HT1080 (cell line): ENCODE measurements at places on chromosomes 6 and 20. TPM values are rescaled to one million over a fixed set of nuclear protein-coding genes. Genes with fewer than 3 reads are reported as not detected.

GRCh38 chr6:142489722-142490610, 188.2 kb downstream of the ADGRG6 start:
- DNase-seq = peak; percentile 74

DNA sequence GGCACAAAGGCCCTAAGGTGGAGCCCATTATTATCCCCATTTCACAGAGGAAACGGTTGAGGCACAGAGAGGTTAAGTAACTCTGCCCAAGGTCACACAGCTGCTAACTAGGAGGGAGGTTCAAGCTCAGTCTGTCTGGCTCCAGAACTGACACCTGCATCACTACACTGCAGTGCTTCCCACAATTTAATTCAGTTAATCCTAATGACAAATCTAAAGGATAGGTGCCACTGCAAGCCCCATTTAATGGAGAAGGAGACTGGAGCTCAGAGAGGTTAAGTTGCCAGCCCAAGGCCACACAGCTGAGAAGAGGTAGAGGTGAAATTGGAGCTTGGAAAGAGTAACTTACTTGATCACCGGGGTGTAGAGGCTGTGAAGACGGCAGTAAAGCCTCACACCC, 148.8 kb downstream of the PREX1 start:
- no peak for DNase-seq

DNA sequence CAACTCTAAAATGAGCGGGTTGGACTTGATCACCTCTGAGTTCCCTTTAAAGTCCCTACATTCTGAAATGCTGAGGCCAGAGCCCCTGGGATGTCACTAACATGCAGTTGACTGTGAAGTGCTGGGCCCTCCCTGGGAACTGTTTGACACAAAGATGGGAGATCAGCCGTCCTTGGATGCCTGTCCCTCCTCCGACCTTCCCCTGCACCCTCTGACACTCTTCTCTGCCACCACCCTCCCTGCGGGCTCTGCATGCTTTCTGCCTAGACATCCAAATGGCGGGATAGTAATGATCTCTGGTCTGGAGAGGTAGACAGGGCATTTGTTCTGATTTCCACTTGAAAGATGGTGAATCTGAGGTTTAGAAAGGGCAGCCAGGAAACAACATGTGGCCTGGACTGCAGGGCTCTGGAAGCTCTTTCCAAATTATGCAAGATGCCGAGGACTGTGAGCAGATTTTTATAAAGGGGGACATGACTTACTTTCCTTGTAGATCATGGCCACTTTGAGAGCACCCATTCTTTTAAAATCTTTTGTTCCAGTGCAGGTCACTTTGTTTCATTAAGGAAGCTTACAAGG, 113.2 kb downstream of the ZDHHC14 start:
- no peak for DNase-seq

DNA sequence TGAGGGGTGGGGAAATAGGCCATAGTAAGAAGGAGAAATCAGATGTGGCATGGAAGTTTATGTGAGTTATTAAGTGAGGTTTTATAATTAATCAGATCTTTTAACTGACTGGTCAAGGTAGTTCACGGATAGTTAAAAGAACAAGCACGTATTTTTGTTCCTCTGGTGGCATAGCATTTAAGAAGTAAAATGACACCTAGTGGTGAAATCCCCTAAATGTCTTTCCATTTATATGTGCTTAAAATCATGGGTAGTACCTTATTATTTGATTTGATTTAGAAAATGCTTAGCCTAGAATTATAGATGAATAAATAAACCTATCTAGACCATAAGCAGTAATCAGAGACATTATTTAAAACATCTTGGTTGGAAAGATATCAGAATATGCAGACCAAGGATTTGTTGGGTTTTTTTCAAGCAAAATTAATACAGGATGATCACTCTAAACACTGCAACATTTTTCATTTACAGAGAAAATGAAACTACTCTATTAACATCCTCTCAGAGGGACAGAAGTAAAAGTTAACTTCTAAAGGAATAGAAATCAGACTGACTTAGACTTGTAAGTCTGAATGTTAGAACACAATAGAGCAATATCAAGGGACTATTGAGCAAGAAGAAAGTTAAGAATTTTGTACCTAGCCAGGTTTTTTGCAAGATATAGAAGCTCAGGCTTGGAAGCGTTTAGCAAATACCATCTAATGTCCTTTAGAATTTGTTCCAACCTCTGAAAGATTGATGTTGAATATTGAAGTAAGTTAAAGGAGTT, 81.1 kb downstream of the STXBP5 start:
- peak; percentile 26 for DNase-seq

DNA sequence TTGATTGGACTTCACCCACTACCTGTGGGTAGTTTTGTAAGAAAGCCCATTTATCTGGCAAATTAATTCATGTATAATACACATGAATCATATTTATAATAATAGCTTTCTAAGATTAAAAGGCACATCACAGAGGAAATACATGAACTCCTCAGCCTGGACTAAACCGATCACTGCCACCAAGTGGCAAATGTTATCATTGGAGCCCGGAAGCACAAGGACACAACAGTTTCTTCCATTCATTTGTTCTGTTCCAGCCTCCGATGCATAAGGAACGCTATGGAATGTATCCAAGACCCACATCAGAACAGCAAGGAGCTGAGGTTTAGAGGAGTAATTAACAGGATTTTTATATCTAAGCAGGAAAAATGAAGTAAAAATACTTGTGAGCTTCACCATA, 13.9 kb upstream of the IPCEF1 start:
- peak; percentile 52 for DNase-seq

- DNase-seq = peak; percentile 54
These were observed 212.8 kb upstream of the PROKR2 start for GRCh38 chr20:5529331-5530148.

GRCh38 chr6:7974565-7974937, 64.0 kb upstream of the TXNDC5 start:
- DNase-seq = no peak

DNA sequence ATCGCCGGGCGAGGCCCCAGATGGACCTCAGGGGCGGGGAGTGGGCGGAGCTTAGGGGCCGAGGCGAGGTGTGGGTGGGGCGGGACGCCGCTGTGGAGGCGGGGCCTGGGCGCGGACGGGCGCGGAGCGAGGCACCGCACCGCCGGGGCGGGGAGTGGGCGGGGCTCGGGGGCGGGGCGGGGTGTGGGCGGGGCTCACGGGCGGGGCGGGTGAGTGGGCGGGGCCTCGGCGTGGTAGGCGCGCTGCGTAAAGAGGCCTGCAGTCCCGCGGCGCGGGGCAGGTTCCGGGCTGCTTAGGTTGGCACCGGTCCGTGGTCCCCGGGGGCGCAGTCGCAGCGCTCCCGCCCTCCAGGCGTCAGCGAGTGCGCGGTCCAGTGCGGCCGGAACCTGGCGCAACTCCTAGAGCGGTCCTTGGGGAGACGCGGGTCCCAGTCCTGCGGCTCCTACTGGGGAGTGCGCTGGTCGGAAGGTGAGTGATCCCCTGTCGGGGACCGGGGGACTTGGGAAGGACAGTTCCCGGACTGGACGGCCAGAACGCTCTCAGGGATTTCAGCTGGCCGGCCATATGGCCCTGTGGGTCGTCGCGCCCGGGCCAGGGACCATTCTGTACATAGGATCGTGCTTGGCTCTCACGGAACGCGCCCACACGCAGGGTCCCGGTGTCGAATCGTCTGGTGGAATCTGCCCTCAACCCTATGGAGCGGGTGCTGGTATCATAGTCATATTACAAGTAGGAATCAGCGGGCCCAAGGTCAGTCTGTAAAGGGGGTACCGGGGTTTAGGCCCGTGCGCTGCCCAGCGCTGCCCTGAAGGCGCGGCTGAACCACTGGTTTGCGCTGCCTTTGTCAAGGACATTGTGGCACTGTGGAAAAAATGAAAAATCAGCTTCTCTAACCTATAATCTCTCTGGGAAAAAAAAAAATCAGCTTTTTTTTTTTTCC, at the start of gene NQO2:
TSS of gene NQO2 (plus strand) at position 277 of the 940 bp plus-strand sequence. CDS start 6,659 bp downstream, outside the sequence.
- DNase-seq = peak; percentile 62

DNA sequence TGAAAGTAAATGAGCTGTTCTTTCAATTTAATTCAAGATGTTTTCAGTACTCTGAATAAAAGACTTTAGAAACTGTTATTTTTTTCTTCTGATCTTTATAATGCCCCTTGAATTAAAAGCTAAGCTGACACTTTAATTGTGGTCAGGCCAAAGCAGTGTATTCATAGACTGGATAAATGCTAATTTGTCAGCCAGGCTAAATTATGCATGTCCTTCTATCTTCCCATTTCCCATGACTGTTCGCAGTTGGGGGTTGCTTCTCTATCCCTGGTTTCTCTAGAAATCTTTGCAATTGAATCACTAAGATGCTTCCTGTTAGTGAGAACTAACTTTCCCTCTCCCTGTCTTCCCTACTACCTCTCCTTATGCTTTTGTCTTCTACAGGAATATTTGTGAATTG, 396.2 kb downstream of the RFPL4B start:
- DNase-seq = peak; percentile 1

DNA sequence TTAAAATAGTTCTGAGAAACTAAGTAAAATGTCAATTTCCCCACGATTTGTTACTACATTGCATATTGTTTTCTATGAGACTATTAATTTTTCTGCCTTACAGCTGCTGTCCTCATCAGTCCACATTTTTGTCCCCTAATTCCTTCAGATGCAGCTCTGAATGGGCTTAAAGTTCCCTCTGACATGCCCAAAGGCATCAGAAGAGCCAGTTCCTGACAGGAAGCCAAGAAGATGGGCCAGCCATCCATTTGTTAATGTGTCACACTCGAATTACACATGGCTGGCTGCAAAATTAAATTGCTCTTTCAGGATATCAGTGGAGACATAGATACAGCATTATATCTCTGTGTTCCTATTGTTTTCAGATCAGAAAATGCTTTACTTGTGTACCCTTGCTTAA, 1223.0 kb downstream of the EPHA7 start:
- no peak for DNase-seq

DNA sequence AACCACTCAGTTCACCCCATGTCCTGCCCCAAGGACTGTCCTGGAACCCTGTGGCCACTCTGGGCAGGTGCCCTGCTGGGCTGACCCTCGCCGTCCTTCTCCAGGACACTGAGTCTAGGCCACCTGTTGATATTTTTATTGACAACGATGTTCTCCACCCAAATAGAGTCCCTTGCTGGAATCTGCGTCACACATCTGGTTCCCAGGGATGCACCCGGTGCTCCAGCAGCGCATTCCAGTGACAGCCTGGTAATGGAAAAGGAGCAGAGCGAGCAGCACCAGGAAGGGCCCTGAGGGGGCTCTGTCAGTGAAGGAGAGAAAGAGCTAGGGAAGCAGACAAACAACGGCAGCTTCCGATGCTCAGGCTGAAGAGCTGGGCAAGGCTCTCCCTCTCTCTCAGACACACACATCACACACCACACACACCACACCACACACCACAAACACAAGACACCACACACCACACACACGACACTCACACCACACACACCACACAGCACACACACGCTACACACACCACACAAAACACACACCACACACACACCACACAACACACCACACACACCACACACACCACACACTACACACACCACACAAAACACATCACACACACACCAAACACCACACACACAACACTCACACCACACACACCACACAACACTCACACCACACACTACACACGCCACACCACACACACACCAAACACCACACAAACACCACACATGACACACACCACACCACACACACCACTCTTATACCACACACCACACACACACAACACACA, 117.9 kb upstream of the THBS2 start:
- DNase-seq = peak; percentile 21

DNA sequence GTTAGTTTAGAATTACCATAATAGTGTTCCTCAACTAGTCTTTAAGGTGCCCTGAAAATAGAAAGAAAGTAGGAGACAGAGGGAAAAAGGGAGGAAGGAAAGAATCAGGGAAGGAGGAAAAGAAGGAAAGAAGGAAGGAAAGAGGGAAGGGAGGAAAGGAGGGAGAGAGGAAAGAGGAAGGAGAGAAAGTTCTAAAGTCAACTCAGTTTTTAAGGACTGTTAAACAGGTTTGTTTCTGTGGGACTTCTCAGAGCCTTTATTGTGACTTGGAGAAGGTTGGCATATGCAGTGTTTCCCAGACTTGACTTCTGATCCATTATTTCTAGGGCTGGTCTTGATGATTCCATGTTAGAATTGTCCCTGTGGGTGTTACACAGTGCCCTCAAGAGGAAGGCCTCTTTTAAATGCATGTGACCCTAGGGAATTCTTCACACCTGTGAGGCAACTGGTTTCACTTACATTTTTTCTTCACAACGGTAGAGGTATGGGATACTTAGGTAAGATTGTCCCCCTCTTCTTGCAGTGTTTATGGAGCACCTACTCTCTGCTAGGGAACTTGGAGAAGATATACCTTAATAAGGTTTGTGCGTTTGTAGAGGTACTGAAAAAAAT, 132.7 kb upstream of the GMDS start:
- DNase-seq = no peak

GRCh38 chr20:22385602-22386305, 198.6 kb downstream of the FOXA2 start:
- peak; percentile 36 for DNase-seq

GRCh38 chr6:108952776-108953486, 104.7 kb downstream of the ARMC2 start:
- DNase-seq = no peak

GRCh38 chr6:44221291-44221960, 2.0 kb upstream of the SLC29A1 start:
- peak; percentile 93 for DNase-seq

- no peak for DNase-seq
These were observed 172.9 kb downstream of the MMS22L start for GRCh38 chr6:97110149-97110548.

GRCh38 chr20:63274381-63275228, 2.0 kb downstream of the ARFGAP1 start:
- no peak for DNase-seq

- no peak for DNase-seq
These were observed 262.0 kb downstream of the BTBD3 start for GRCh38 chr20:12179692-12180091.

Gene CTAGE9
- not detected in 2 replicates for total RNA-seq

Gene CENPW
- total RNA-seq = 28.5 TPM in 2 replicates

Gene VWA7
- total RNA-seq = 0.77 and 0.79 TPM in 2 replicates

Gene TAAR6
- not detected in 2 replicates for total RNA-seq

Gene HLA-DRB5
- total RNA-seq = not detected in 2 replicates

Gene GJA10
- total RNA-seq = not detected in 2 replicates

Gene TEAD3
- total RNA-seq = 3.8 and 3.9 TPM in 2 replicates
